ENCODE measurements at places on chromosomes 16 and 17.

DNA sequence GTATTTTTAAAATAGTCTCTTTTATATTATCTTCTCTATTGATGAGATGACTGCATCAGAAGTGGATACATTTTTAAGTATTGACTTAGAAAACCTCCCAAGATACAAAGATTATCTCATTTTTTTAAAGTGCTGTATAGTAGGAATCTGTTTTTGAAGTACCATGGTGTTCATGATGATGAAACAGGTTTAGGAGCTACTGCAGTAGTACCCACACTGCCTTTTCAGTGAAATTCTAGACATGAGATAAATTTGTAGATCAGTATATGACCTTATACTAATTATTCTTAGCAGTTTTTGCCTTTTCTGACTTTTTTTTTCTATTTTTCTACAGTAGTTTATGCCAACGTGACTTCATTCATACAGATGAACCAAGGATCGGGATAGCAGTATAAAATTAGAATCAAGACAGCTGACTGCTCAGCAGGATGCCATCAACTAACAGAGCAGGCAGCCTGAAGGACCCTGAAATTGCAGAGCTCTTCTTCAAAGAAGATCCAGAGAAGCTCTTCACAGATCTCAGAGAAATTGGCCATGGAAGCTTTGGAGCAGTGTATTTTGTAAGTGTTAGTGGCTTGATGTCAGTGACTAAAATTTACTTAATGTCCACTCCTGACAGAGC, 61.1 kb downstream of the TAOK1 start:
- DNase-seq, result no peak

GRCh38 chr17:81354252-81354953, 40.9 kb upstream of the BAHCC1 start:
- no peak for DNase-seq

DNA sequence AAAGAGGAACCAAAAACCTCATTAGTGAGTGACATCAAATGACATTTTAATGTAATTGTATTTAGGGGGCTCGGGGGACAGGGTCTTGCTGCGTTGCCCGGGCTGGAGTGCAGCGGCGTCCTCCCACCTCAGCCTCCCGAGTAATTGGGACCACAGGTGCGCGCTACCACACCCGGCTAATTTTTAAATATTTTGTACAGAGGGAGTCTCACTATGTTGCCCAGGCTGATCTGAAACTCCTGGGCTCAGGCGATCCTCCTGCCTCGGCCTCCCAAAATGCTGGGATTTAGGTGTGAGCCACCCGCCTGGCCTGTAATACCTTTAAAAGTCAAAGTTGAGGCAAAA, 581 bp downstream of the SNRNP25 start:
- DNase-seq, result no peak

DNA sequence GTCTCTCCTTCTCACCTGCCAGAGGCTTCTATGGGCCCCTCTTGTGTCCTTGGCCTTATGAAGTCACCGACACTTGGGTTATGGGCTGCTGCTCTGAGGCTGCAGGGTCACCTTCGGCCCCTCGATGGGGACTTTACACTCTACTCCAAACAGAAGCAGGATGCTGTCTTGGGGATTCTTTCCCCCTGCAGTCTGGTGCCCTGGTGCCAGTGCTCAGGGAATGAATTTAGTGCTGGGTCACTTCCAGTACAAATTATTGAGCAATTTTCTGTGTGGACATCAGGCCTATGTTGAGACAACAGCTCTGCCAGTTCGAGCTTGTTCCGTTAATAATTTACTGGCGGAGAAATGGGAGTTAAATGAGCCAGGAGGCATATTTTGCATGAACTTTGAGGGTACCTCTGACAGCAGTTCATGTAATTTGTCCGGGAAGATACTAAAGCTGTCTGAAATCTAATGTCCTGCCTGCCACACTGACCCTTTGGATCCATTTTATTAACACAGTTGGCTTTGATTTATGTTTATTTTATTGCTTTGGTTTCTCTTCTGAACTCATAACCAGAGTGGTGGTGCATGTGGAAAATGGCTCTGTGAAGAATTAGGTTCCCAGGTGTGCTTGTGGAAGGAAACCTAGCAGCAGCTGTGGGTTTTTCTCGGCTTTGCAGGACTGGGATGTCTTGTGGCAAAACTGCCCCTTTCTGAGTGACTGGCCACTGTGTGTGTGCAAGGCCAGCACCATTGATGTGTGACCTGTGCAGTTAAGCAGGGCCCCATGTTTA, 34.1 kb upstream of the DHX8 start:
- no peak for DNase-seq

- peak; percentile 97 for DNase-seq
These were observed at the start of gene METTL26 for GRCh38 chr16:636206-637080. TSS of gene METTL26 (minus strand) at chr16:636305. CDS start at chr16:636290, 15 bp downstream.

- no peak for DNase-seq
These were observed 2.7 kb downstream of the WDR45B start for GRCh38 chr17:82645516-82645915.

DNA sequence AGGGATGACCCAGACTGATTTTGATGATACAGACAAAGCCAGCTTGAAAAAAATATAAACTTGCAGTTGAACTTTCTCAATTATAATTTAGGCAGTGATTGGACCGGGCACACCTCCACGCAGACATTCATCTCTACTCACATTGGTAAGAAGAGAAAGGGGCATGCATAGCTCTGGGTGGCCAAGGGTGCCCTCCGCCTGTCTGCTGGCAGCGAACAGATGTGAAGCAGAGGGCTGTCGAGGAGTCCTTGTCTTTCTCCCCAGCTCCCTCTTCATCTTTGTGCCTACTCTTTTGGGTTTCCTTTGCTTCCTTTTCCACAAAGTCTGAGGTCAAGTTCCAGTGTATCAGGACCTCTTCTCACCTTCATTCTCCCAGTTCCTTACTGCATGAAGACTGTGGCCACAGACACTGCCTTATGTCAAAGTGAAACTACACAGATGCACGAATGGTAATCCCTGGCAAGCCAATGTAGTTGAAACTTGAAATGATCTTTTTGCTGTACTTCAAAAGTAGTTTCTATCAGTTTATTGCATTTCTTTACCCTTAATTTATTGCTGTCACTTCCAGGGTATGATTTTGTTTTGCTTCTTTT, 343.7 kb upstream of the SOX9 start:
- peak; percentile 71 for DNase-seq

DNA sequence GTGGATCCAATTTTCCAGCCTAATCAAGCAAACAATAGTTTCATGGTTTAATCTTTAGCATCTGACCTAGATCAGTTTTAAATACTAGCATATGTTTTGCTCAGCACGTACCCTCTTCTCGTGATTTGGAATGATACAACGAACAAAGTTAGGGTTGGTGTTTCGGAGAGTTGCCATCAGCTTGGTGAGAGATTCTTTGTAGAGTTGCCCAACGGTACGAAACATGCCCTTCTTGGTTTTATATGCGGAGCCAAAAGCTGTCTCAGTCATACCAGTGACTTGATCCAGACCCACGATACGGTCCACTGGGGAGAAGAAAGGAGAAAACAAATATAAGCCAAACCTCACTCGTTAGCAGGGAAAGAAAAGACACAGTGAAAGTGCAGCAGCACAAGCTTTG, 85.3 kb downstream of the NDEL1 start:
- DNase-seq, result no peak

GRCh38 chr17:72122010-72122764, 1.4 kb downstream of the SOX9 start:
- DNase-seq, result peak; percentile 24

DNA sequence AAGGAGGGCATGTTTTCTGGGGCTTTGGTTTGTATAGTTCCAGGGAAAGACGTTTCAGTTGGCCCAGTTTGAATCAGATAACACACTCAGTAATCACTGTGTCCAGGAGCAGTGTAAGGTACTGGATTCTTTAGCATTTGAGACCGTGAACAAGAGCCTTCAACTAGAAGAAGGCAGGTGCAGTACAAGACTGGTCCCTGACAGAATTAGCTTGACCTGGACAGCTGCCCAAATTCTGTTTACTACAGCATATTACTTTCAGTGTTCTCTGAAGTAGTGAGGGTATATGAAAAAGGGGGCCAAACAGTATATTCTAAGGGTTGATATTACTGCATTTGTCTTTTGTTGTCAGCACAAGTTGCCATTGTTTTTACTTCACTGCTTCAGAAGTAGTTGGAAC, 81.3 kb downstream of the COX10 start:
- no peak for DNase-seq

DNA sequence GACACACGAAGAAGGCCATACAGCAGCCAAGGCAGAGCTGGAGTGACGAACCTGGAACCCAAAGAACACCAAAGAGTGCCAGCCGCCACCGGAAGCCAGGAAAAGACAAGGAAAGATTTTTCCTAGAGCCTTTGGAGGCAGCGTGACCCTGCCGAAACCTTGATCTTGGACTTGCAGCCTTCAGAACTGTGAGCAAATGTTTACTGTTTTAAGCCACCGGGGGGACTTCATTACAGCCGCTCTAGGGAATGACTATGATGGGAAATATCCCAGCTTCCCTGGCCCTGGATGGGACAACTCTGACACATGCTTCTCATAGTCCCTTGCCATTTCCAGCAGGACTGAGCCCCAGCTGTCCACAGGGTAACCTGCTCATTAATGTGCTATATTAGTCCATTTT, 270.6 kb downstream of the HAPSTR1 start:
- DNase-seq, result no peak

- DNase-seq, result no peak
These were observed 73.2 kb upstream of the CDH5 start for GRCh38 chr16:66293207-66293735.

DNA sequence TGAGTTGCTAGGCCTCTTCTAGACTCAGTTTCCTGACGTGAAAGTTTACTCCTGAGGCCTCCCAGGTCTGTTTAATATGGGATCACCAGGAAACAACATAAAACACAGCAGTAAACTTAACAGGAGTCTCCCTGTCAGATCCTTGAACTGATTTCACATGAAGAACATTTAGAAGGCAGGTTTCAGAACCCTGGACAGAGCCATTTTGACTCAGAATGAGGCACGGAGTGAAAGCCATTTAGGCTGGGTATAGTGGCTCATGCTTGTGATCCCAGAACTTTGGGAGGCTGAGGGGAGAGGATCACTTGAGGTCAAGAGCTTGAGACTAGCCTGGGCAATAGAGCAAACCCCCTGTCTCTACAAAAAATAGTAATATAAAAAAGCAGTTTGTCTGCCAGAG, 289.1 kb downstream of the CA10 start:
- peak; percentile 37 for DNase-seq

GRCh38 chr17:78532922-78533640, 44.1 kb downstream of the DNAH17 start:
- no peak for DNase-seq

- DNase-seq, result peak; percentile 75
These were observed 139.5 kb upstream of the PMFBP1 start for GRCh38 chr16:72311426-72311825.

DNA sequence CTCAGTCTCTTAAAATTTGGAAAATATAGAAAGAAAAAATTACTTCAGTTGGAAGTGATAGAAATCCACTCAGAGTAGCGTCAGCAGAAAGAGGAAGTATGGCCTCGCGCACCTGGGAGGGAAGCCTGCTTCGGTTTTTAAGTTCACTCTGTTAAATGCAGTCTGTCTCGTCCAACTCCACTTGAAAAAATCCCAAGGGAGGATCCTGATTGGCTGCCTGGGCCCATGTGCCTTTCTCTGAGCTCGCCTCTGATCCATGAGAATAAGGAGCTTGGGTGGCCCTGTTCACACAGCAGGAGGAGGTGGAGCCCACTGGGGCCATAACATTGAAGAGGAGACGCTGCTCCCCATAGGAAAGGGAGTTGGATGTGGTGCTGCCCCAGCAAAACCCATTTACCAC, 40.7 kb downstream of the DNAJA2 start:
- no peak for DNase-seq

GRCh38 chr17:8887834-8888703, 20.6 kb upstream of the PIK3R6 start:
- peak; percentile 26 for DNase-seq

DNA sequence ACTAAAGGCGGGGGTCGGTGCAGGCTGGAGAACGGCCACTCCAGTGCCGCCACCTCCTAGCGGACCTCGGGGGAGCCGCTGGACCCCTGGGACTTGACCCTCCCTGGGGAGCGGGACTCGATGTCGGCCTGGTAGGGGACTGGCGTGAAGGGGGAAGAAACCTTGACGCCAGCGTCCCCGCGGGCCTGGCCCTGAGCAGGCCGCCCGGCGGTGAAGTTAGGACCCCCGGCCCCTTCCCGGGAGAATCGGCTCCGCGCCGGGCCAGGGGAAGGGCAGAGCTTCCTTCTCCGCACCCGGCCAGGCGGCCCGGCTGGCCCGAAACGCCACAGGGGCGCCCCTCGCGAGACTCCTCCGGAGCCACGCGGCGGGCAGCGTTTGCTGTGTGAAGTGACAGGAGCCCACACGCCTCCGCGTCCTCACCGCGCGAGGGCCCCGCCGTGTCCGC, 389 bp downstream of the DUS1L start:
- DNase-seq, result no peak

GRCh38 chr16:9226924-9227323, 135.5 kb downstream of the HAPSTR1 start:
- no peak for DNase-seq

DNA sequence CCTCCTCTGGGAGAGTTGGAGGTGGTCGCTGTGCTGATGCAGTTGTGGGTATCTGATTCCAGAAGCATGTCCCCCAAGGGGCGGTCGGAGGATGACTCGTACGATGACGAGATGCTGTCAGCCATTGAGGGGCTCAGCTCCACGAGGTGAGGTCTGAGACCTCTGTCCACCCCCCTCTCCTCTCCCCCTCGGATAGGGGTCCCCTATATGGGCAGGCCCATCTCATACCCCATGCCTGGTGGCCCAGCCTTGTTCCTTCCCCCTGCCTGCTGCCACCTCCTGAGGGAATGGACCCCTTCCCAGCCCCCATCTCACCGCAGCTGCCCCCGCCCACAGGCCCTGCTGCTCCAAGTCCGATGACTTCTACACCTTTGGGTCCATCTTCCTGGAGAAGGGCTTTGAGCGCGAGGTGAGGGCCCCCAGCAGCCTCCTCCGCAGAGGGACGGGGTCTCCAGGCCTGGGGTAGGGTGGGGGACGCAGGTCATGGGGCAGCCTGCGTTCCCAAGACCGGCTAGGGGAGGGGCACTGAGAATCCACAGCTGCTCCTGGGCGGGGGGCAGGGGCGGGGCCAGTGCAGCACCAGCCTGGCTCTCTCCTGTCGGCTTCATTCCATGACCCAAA, 39.2 kb downstream of the ADCY7 start:
- no peak for DNase-seq

- DNase-seq, result no peak
These were observed 65.0 kb downstream of the MPRIP start for GRCh38 chr17:17107281-17107680.

- no peak for DNase-seq
These were observed 1.5 kb downstream of the MFSD6L start for GRCh38 chr17:8797621-8798175.

- DNase-seq, result no peak
These were observed 55.3 kb upstream of the ITGA2B start for GRCh38 chr17:44444735-44445105.

GRCh38 chr16:46757339-46758050, 9.4 kb upstream of the MYLK3 start:
- peak; percentile 80 for DNase-seq

- no peak for DNase-seq
These were observed 43.7 kb downstream of the CRISPLD2 start for GRCh38 chr16:84863481-84863814.
